ENCODE measurements at places on chromosomes 2 and 18. TPM values are rescaled to one million over a fixed set of nuclear protein-coding genes. Genes with fewer than 3 reads are reported as not detected.

NETO1 gene
- not detected for total RNA-seq

OR6B2 gene
- total RNA-seq = not detected

EMX1 gene
- not detected for total RNA-seq

IL18R1 gene
- total RNA-seq = 1.0 TPM

TMEM200C gene
- total RNA-seq = not detected

TTN gene
- under 0.01 TPM for total RNA-seq

FTCDNL1 gene
- 3.2 TPM for total RNA-seq

ATOH8 gene
- total RNA-seq = 5.3 TPM

NCKAP5 gene
- total RNA-seq = 0.92 TPM

HOXD13 gene
- 0.23 TPM for total RNA-seq

BOLL gene
- total RNA-seq = not detected

CFAP65 gene
- total RNA-seq = 0.15 TPM

LYPD6B gene
- total RNA-seq = 0.12 TPM

GALNT14 gene
- 48.4 TPM for total RNA-seq

RRM2 gene
- 198 TPM for total RNA-seq

G6PC2 gene
- not detected for total RNA-seq

CDK15 gene
- not detected for total RNA-seq

GTF3C2 gene
- total RNA-seq = 59.7 TPM

PTPRN gene
- total RNA-seq = 1.9 TPM

NAT8 gene
- total RNA-seq = not detected

MCFD2 gene
- total RNA-seq = 103 TPM

COL3A1 gene
- 0.27 TPM for total RNA-seq

RAB10 gene
- 391 TPM for total RNA-seq

STPG4 gene
- not detected for total RNA-seq

ABCB6 gene
- total RNA-seq = 31.3 TPM

TRABD2A gene
- total RNA-seq = 9.7 TPM

ASB1 gene
- 64.2 TPM for total RNA-seq

DPYSL5 gene
- 6.8 TPM for total RNA-seq

MAL gene
- not detected for total RNA-seq

PID1 gene
- 2.9 TPM for total RNA-seq

INPP5D gene
- 0.29 TPM for total RNA-seq

AQP12A gene
- not detected for total RNA-seq

ANKRD23 gene
- 0.72 TPM for total RNA-seq

MYOM1 gene
- 0.05 TPM for total RNA-seq

NYAP2 gene
- not detected for total RNA-seq

SIX2 gene
- 0.10 TPM for total RNA-seq

ZBTB7C gene
- 0.02 TPM for total RNA-seq

ZFP36L2 gene
- total RNA-seq = 30.4 TPM

HAAO gene
- not detected for total RNA-seq

CPLX4 gene
- not detected for total RNA-seq

TSN gene
- 59.3 TPM for total RNA-seq

QPCT gene
- 18.4 TPM for total RNA-seq

CRYBA2 gene
- total RNA-seq = not detected

SERPINB2 gene
- 0.05 TPM for total RNA-seq

DSC2 gene
- total RNA-seq = 0.94 TPM

SFT2D3 gene
- 6.9 TPM for total RNA-seq

WDR75 gene
- total RNA-seq = 40.0 TPM

HOXD9 gene
- total RNA-seq = 1.7 TPM
